Bronchial epithelial cell (primary cell): ENCODE measurements at places on chromosomes 7 and 10. TPM values are rescaled to one million over a fixed set of nuclear protein-coding genes. Genes with fewer than 3 reads are reported as not detected.

Gene PSTK
- 3.7 and 4.2 TPM in 2 replicates for total RNA-seq

Gene BRI3
- 53.7 and 64.0 TPM in 2 replicates for total RNA-seq

Gene PNLIP
- under 0.01 TPM in 2 replicates for total RNA-seq

Gene NUTM2E
- 0.13 TPM in 1 of 2 replicates, not detected in the other for total RNA-seq

Gene DNAJC12
- total RNA-seq = 0.26 TPM in 1 of 2 replicates, not detected in the other

Gene NOS3
- under 0.01 TPM in 2 replicates for total RNA-seq

Gene IGF2BP3
- total RNA-seq = 4.6 and 12.4 TPM in 2 replicates
